Astrocyte (in vitro differentiated cells and primary cell): ENCODE measurements at places on chromosomes 11 and 22. TPM values are rescaled to one million over a fixed set of nuclear protein-coding genes. Genes with fewer than 3 reads are reported as not detected.

GRCh38 chr22:35070451-35071093 is 4.6 kb downstream of the ISX start:
- DNase-seq, result no peak

GRCh38 chr11:10192036-10192435 is 102.0 kb downstream of the SBF2 start:
- no peak for DNase-seq

GRCh38 chr11:124475265-124475664 is 29.8 kb upstream of the OR8B8 start:
- DNase-seq, result no peak

FAM111B gene
- 0.72 and 0.95 TPM in 2 replicates for total RNA-seq

GRCh38 chr11:64006398-64006797 is 20.2 kb downstream of the OTUB1 start:
- no peak for DNase-seq

- DNase-seq, result no peak
Observed at GRCh38 chr11:17117262-17117661, 39.8 kb upstream of the RPS13 start.

GRCh38 chr11:75903276-75903675 is 88.3 kb downstream of the UVRAG start:
- DNase-seq, result no peak

PC gene
- total RNA-seq, result 10.5 and 13.3 TPM in 2 replicates

GRCh38 chr11:57637626-57638004 is 12.1 kb downstream of the YPEL4 start:
- no peak for DNase-seq

DNA sequence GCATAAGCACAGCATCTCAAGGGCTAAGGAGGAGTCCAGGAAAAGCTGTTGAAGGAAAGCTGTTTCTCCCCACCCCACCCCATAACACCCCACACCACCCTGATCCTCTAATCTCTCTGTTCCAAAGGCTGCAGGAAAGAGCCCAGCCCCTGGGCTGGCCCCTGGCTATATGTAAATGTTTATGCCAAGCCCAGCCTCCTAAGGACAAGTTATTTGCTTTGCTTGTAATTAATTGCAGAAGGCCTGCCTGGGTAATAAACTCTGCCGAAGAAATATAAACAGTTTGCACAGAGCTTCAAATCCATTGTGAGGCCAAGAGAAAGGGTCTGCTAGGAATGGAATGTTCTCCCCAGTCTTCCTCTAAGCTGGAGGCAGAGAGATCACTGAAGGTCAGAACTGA is 21.2 kb downstream of the ARRB1 start:
- no peak for DNase-seq

DNA sequence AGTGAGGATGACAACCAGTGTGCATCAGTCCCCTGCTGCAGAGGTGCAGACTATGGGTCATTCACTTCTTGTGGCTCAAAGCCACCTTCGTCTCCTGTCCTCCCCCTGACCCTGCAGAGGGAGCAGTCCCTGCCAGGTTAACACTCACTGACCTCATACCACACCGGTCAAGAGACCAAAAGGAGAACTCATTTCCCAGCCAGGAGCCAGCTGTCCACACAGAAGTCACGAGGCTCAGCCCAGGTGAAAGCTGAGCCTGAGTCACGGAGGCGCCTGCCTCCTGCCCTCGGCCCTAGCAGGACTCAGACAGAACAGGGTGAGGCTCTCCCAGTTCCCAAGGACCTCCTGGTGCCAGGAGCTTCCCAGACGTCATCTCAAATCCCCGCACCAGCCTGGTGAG is 103.7 kb downstream of the MN1 start:
- no peak for DNase-seq

- no peak for DNase-seq
Observed at GRCh38 chr11:99968336-99968735, 718.8 kb upstream of the ARHGAP42 start.

OR2AG2 gene
- 0.07 and 0.27 TPM in 2 replicates for total RNA-seq

GRCh38 chr22:38870312-38870741 is 1.7 kb downstream of the CBX6 start:
- DNase-seq, result peak; percentile 48

DNA sequence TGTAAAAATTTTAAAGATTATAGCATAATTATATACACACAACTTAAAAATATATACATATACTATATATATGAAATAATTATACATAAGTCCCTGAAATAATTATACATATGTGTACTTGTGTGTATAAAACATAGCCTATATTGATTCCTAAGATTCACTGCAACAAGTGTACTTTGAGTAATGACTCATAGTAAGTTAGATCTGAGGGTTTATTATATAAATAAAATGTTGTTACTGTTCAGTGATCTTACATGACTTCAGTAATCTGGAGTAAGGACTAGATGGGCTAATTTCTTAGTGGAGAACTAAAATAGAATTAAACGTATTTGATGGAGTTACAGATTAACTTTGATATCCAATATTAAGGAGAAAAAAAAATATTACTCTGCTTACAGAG is 350.5 kb downstream of the CNTN5 start:
- peak; percentile 5 for DNase-seq

CYP2D6 gene
- 0.82 and 0.91 TPM in 2 replicates for total RNA-seq

ELF5 gene
- not detected in 2 replicates for total RNA-seq

GRCh38 chr22:26461188-26461810 is 22.3 kb downstream of the HPS4 start:
- no peak for DNase-seq

NCAM1 gene
- 17.4 and 24.5 TPM in 2 replicates for total RNA-seq

DNA sequence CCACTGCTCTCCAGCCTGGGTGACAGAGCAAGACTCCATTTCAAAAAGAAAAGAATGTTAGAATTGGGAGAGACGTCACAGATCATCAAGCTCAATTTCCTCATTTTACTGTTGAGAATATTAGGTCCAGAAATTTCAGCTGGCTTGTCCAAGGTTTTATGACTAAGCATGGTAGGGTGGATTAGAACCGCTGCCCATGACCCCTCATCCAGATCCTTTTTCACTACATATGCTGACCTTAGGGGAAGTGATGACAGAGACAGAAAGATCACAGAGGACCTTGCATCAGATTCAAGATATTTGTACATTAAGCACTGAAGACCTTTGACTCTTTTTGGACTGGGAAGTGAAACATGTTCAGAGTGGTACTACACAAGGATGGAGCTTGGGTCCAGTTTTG is 134.5 kb downstream of the ADAMTS15 start:
- DNase-seq, result no peak

DNA sequence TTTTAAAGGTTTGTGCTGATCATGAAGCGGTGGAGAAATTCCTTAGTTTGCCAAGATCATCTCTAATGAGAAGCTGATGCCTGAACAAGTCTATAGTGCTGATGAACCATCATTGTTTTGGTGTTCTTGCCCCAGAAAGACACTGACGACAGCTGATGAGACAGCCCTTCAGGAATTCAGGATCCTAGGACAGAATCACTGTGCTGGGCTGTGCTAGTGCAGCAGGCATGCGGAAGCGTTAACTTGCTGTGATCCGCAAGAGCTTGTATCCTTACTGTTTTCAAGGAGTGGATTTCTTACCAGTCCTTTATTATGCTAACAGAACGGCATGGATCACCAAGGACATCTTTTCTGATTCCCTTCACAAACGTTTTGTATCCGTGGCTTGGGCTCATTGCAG is 104.1 kb downstream of the TBC1D22A start:
- peak; percentile 93 for DNase-seq

GRCh38 chr11:362642-363442 is 6.5 kb upstream of the B4GALNT4 start:
- no peak for DNase-seq

DNA sequence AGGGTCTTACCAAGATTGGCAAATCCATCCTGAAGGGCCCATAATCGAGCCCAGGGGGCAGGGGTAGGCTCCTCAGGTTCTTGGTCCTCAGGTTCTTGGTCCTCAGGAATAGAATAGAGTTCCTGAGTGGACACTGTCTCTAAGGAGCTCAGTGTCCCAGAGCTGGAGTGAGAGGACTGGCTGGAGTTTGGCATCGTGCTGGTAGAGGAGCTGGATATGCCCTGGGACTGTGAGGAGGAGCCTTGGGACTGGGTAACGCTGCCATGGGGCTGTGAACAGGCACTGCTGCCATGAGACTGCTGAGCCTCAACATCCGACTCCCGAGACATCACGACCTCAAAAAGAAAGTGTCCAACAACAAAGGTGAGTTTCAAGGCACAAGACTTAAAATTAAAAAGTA is 7.2 kb downstream of the CHEK2 start:
- DNase-seq, result no peak

CHKB gene
- total RNA-seq, result 36.1 and 40.7 TPM in 2 replicates

GRCh38 chr11:84922836-84923235 is 704.3 kb downstream of the DLG2 start:
- no peak for DNase-seq

APOBEC3C gene
- 32.5 and 37.0 TPM in 2 replicates for total RNA-seq

NLRP10 gene
- total RNA-seq, result 2.5 and 3.1 TPM in 2 replicates

- DNase-seq, result no peak
Observed at GRCh38 chr11:19598456-19598855, 114.2 kb upstream of the NAV2 start.

DNA sequence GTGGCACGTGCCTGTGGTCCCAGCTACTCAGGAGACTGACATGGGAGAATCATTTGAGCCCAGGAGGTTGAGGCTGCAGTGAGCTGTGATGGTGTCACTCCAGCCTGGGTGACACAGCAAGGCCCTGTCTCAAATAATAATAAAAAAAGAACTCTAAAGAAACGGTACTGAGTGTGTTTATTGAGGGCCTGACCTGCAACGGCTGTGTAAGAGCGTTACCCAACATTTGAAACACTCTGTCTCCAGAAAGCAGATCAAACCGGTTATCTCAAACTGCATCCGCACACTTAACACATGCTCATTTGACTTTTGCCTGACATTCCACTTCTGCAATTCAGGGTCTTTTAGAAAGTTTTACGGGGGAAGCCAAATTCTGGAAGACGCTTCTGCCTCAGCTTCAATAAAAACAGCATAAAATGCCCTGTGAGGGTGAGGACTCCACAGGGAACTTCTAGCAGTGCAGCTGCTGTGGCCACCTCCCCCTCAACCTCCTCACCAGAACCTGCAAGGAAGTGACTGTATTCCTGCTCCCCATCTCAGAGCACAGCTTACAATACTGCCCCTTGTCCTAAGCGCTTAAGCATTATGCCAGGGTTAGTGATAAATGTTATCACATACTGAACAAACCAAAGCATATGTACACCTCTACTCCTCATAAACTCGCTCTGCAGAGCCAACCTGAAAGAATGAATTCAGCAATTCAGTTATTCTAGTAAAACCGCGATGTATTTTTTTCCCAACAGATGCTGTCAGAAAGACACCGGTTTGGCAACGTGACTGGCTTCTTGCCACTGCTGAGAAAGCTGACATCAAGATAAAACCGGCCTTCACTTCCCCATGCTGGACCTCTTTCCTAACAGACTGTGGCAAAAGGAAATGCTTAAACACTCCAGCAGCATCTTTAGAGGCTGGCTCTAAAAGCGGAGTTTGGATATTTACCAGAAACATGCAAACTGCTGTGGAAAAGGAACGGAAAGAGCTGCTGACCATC is 52.2 kb downstream of the PRDM10 start:
- peak; percentile 60 for DNase-seq

SLC22A8 gene
- not detected in 2 replicates for total RNA-seq

DNA sequence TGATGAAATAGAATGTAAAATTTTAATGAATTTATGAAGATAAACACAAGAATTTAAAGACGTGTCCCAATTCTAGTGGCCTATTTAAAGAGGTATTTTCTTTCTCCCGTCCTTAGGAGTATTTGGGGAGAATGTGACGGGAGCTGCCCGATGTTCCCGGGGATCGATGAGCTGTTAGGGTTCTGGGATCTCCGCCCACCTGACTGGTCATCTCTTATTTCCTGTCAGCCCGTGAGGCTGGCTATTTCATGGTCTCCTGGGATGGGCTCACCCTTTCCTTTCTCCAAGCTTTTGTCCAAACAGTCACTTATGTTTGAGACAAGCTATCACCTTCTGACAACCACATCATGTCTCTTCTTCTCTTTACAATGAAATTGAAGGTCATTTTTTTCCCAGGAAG is 16.9 kb upstream of the CLMP start:
- DNase-seq, result no peak
